Stimulated activated CD4-positive, alpha-beta T cell treated with anti-CD3 and anti-CD28 coated beads, Interleukin-15, amount 100 ng/mL, for 1 hour (primary cell): ENCODE measurements at places on chromosomes 5 and 9.

DNA sequence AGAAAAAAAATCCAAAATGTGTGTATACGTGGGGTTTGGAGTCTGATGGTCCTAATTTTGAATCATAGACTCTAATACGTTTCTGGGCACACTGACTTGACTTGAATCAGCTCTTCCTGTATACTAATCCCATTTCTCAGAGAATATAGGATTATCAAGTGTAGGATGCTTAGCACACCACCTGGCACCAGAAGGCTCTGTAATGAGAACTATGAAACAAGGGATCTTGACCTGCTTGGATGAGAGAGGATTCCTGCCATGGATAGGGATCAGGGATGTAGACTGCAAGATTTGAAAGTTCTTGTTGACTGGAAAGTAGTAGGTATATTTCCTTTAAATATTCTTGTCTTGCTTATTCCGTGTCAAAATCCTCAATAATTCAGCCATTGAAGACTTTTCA, 7.8 kb downstream of the HSPA4 start:
- DNase-seq: no peak

- DNase-seq: no peak
These were observed 102.0 kb upstream of the PTPN3 start for GRCh38 chr9:109600142-109600541.

- DNase-seq: no peak
These were observed 43.8 kb downstream of the THBS4 start for GRCh38 chr5:80078921-80079320.

GRCh38 chr9:85200726-85201404, 531.3 kb downstream of the NTRK2 start:
- no peak for DNase-seq
